ENCODE measurements at places on chromosomes 2 and 18.

DNA sequence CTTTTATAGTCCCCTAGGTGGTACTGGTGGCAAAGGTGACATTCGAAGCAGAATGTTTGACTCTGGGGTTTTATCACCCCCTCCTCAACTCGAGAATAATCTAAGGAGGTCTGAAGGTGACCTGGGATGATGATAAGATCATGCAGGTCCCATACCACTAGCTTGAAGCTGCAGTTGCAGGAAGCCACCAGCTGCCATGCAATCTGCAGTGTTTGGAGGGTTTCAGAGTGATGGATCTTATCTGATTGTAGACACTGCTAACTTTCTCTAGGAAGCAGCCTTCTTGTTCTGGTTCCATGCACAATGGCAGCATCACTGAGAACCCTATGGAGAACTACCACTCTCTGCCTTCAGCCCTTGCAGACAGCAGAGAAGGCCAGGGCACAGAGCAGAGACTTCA, 59.4 kb upstream of the LRPPRC start:
- DNase-seq: no peak

GRCh38 chr2:124122340-124122739, 97.3 kb downstream of the CNTNAP5 start:
- no peak for DNase-seq

DNA sequence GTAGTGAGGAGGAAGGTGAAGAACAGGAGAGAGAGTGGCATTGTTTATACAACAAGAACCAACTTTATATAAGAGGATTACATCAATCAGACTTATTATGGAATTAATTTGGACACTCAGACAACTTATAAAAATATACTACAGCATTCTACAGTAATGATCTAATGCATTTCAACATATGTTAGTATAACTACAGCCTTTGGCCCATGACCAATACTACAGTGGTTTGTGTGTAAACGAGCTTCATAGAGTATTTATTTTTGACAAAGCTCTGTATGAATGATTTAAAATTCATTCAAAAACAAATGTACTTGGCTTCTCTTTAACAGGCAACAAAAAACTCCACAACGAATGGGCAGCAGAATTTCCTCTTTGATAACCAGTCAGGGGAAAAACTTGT, 72.8 kb downstream of the ZNF521 start:
- DNase-seq: no peak

GRCh38 chr2:88859461-88859860, 168.0 kb downstream of the RPIA start:
- DNase-seq: no peak

- DNase-seq: no peak
These were observed 55.1 kb downstream of the FSIP2 start for GRCh38 chr2:185793532-185794345.

- DNase-seq: no peak
These were observed 10.6 kb upstream of the ANXA4 start for GRCh38 chr2:69731147-69731970.

- DNase-seq: no peak
These were observed 1427.7 kb upstream of the CELF4 start for GRCh38 chr18:38993342-38993741.

DNA sequence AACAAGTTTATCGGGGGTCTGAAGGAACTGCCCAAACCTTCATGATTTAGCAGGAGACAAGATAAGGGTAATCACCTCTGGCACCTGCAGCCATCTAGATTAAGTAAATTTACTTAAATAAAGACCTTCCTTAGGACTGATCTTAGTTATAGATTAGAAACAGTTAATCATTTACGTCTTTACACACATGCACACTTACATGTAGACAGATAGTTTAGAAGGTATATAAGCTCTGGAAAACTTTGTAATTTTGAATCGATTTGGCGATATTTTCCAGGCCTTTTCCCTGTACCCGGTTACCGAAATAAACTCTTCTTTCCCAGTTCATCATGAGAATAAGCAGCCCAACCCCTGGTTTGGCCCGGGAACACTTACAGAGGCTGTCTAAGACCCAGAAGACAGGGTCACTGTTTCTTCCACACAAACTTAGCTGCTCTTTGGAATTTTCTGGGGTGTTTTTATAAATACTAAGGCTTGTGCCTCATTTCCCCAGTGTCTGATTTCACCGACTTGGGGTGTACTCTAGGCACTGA, 560 bp upstream of the SKA1 start:
- no peak for DNase-seq

- DNase-seq: no peak
These were observed 203.7 kb downstream of the TMEM163 start for GRCh38 chr2:134515137-134515536.

DNA sequence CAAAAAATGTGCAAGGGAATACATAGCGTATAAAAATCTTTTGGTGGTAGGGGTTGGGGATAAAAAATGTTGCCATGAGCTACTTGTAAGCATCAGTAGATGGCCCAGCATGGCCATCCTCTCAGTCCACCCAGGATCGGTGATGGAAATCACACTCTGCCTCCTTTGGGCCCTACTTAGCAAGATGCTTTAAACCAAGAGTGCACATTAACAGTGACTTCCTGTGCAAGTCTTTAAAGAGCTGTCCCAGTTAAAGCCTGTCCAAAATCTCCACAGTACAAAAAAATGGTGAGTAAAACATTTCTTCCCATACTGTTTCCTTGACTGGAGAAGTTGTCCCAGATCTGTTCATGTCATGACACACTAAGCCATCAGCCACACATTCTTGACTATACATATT, 18.0 kb downstream of the ANKRD44 start:
- no peak for DNase-seq

- DNase-seq: peak; percentile 61
These were observed 861 bp upstream of the SEMA4C start for GRCh38 chr2:96870626-96871255.

DNA sequence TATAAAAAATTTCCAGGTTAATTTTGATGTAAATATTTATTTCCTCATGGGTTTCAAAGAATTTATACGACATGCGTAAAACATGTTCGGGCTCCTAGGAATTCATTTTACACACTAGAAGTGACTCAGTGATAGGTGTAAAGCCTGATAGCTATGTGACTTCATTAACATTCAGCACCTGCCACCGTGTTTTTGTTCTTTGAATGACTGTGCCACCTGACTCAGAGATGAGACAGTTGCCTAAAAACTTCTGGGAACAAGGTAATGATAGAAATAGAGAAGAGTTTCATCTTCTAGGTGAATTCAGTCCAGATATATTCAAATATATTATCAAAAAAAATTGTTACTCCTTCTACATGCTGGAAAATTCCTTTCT, 10.0 kb downstream of the IL1R2 start:
- DNase-seq: no peak

DNA sequence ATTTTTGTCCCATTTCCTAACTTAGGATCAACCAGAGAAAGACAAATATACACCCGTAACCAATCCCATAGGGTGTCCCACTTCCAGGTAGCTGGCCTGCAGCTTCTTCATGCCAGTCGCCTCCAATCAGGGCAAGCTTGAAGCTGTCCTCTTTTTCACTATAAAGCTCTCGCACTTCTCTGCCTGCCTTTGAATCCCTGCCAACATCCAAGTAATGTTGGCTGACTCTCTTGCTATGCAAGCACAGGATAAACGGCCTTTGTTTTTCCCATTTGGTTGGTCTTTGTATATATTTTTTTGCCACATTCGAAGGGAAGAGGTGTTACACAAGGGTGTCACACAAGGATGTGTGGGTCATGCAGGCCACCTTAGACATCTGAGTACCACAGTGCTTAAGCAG, 388.8 kb downstream of the CBLN2 start:
- DNase-seq: no peak

GRCh38 chr2:69149631-69150215, 136.7 kb downstream of the ANTXR1 start:
- DNase-seq: peak; percentile 59

- DNase-seq: no peak
These were observed 265.7 kb upstream of the NT5C1B start for GRCh38 chr2:18855027-18855426.

GRCh38 chr2:183014005-183014404, 24.3 kb downstream of the NCKAP1 start:
- DNase-seq: no peak

Measured in tibial artery (tissue), 4 donors.